ENCODE measurements at places on chromosomes 1 and 21.

DNA sequence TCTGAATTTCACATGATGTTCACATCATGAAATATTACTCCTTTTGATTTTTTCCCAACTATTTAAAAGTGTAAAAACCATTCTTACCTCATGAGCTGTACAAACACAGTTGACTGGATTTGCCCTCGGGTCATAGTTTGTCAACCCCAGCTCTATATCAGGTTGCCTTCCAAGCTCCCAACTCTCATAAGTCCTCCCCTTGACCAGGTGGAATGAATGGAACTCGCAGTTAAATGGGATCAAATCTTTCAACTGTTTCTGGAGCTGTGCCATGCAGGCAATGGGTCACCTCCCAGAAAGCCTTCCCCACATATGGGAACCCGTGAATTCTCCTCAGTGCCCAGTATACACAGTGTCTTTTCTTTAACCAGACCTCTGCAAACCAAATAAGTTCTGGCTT, 169.8 kb upstream of the FOXD3 start:
- no peak for DNase-seq

- DNase-seq, result peak; percentile 25
These were observed 12.4 kb downstream of the KLHDC8A start for GRCh38 chr1:205344066-205344928.

GRCh38 chr1:21048462-21048861, 128.2 kb downstream of the EIF4G3 start:
- no peak for DNase-seq

DNA sequence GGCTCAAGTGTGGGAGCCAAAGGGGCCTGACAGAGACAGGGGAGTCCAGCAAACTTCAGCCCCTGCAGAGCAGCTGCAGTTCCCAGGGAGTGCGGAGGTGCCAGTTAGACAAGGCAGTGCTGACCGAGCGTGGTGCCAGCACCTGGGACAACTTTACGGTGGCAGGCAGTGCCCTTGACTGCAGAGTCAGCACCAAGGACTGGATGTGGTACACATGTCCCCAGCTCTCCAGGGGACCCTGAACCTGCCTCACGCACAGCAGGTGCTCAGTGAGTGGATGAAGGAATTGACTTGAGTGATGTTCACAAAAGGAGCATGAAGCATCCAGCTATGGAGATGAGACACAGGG, 296.5 kb downstream of the SIPA1L2 start:
- DNase-seq, result no peak

GRCh38 chr1:49036700-49037099, 260.0 kb upstream of the BEND5 start:
- no peak for DNase-seq

DNA sequence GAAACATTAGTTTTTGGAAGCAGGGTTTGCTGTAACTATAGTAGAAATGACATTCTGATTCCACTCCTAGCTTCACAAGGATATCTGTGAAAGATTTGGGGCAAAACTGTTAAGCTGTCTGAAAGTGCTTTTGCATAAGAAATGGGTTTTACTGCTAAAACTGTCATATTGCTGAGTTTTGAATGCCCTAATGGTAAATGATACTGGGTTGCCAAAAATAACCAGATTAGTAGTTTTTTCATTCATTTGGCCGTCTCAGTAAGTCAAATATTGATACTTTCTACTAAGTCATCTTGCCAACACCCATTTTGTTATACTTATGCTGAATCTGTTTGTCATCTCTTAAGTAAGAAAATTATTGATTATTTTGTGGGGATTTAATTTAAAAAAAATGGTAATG, 399 bp upstream of the PTPRC start:
- no peak for DNase-seq

GRCh38 chr21:31383770-31384169, 39.7 kb upstream of the TIAM1 start:
- no peak for DNase-seq

- DNase-seq, result no peak
These were observed 25.3 kb downstream of the F13B start for GRCh38 chr1:197041486-197042353.

- no peak for DNase-seq
These were observed 6.6 kb upstream of the PRPF38B start for GRCh38 chr1:108685529-108685928.

- DNase-seq, result no peak
These were observed 42.1 kb upstream of the DIP2A start for GRCh38 chr21:46416551-46416950.

DNA sequence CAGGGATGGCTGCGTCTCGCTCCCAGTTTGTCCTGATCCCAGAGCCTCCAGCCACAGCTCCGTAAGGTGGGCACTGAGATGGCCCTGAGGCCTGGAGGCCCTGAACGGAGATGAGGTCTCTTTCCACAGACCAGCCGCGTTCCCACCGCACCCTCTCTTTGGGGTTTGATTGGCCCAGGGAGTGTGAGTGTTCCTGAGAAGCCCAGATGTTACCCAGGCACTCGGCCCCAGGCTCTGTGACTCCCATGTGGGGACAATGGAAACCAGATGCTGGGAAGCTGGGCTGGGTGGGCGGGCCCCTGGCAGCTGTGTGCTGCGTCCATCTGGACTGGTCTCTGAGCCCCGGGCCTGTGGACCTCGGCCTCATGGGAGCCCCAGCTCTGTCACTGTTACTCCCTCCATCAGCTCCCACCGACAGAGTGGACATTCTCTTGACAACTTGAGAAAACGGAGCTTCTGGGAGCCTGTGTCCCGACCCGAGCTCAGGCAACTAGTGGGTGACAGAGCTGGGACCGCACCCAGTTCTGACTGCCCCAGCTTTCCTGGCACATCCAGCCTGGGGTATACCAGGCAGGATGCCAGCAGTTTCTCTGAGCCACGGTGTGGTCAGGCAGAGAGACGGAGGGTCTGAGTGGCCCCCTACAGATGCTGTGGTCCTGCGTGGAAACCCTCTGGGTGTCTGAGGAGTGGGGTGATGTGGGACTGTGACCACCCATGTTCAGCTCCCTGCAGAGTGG, 9.8 kb upstream of the COL6A1 start:
- DNase-seq, result no peak

GRCh38 chr1:44848456-44849181, 5.6 kb upstream of the PTCH2 start:
- no peak for DNase-seq

- no peak for DNase-seq
These were observed 34.9 kb downstream of the SIPA1L2 start for GRCh38 chr1:232594768-232595698.

- DNase-seq, result no peak
These were observed 29.9 kb upstream of the CXADR start for GRCh38 chr21:17482928-17483327.

DNA sequence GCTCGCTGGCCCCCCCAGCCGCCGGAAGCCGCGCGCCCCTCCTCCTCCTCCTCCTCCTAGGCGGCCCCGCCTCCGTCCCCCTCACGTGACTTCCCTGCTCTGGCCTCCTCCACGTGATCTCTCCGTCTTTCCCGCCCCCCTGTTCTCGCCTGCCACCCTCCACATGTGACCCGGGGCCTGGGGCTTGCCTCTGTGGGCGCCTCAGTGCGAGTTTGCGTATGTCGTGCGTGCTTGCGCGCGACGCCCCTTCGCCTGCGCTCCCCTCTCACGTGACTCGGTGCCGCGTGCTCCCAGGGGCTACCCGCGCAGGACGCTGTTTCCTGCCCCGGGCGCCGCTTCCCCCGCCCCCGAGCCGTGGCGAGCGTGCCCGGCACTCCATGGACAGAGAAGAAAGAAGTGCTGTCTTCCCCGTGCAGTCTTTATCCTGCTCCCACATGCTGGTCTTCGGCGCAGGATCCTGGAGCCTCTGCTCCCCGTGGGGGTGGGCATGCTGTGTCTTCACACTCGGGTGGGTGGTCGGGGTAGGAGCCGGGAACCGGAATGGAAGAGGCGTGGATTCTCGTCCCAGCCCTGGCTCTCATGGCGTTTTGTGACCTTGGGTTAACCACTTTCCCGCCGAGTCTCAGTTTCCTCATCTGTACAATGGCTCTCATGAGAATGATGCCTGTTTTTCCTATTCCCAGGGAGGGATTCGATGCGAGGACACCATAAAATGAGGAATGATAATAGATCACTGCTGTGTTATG, 431 bp upstream of the UBE2Q1 start:
- DNase-seq, result peak; percentile 99

DNA sequence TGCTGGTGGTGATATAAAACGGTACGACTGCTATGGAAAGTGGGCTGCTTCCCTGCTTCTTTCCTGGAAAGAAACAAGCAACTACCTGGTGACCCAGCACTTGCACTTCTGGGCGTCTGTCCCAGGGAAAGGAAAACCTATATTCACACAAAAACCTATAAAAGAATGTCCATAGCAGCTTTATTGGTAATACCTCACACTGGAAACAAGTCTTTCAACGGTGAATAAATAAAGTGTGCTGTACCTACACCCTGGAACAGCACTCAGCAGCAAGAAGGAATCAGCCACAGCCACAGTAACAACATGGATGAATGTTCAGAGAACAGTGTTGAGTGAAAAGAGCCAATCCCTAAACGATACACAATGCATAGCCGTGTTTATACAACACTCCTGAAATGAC, 19.9 kb downstream of the SLC19A1 start:
- DNase-seq, result no peak

- no peak for DNase-seq
These were observed 13.6 kb downstream of the EVA1C start for GRCh38 chr21:32426066-32426465.

DNA sequence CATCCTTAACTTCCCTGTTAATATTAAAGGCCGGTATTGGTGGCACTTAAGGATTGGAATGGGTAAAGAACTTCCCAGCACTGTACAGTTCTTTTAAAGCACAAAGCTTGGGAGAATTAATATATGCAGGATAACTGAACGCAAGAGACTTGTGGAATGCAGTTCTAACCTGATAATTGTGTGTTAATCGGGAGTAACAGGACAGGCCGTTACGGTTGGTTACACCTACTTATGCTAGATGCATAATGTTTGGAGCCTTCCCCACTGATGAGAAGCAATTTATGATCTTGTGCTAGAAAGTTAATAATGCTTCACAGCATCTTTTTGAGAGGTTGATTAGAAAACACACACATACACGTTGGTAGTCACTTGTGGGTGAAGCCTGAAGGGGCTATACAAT, 7.0 kb downstream of the CHTOP start:
- DNase-seq, result no peak

DNA sequence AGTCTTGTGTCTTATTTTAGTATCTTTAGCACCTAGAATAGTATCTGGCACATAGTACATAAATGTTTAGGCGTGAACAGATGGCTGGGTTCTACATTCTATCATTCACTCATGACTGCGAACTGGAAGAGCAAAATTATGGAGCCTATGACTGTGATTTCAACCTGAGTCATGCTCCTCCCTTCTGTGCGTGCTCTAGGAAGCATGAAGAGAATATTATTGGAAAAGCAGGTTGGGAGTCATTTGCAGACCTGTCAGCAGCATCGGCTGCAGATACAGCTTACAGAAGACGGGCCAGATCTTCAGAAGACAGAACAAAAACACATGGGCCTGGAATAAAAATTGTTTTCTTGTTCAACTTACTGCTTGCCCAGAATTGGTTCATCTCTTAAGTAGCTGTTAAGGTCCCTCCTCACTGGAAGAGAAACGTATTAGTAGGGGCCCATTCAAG, 344.0 kb upstream of the USP24 start:
- DNase-seq, result no peak

DNA sequence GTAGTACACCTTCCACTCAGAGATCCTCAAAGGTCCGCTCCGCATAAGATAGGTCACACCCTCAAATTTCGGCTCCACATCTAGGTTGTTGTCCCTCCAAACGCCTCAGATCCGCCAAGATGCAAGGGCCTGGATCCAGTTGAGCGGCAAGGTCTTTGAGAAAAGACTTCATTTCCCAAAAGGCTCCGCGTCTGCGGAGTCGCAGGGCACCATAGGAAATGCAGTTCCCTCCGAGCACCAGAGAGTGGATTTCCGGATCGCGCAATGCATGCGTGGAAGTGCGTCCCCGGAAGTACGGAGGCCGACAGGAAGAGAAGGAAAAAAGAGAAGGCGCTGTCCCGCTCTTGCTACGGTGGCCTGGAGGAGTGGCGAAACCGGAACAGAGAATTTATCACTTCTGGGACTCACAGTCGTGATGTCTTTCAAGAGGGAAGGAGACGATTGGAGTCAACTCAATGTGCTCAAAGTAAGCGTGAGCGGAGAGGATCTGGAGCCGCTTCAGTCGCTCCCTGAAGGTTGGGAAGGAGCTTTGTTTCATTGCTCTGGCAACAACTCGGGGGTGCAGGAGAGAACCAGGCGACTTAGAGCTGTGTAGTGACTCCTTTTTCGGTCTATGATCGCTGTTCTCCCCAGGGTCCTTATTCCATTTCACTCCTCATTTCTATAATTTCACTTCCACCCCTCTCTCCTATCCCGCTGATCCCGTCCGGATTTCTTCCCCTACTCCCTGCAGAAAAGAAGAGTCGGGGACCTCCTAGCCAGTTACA, at the start of the genes LYSMD1 and SCNM1:
Gene LYSMD1, minus strand, starts transcription at position 165 of the 767 bp plus-strand sequence. CDS start 644 bp downstream, outside the sequence.
Gene SCNM1, plus strand, starts transcription at position 407 of the 767 bp plus-strand sequence. Its CDS starts 9 bp downstream, at position 416.
- peak; percentile 99 for DNase-seq

- no peak for DNase-seq
These were observed 38.4 kb upstream of the CDC42BPA start for GRCh38 chr1:227356620-227357146.

DNA sequence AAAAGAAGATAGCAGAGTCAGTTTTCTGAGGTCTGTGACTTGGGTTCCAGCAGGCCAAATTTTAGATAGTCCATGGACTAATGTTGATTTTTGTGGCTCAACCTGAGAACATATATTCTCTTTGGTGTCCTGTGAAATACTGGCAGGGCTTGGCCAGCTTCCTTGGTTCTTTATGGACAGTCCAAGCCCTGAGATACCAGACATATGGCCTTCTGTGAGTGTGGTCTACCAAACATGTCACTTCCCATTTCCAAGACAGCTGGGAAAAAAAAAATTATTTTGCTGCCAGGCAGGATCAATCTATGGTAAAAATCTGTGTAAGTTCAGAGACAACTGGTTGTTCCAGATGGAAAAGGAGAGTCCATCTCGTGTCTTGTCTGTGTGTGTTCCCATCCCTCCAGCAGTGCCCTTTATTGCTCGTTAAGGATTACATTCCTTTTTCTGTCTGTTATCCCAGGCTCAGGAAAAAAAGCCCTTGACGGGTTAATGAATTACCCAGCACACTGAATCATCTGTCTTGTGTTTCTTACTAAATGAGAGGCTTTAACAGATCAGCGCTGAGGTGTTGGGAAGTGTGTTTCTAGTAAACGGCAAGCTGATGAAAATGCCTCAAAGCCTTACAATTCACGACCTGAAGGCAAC, 33.4 kb upstream of the XPR1 start:
- DNase-seq, result no peak

DNA sequence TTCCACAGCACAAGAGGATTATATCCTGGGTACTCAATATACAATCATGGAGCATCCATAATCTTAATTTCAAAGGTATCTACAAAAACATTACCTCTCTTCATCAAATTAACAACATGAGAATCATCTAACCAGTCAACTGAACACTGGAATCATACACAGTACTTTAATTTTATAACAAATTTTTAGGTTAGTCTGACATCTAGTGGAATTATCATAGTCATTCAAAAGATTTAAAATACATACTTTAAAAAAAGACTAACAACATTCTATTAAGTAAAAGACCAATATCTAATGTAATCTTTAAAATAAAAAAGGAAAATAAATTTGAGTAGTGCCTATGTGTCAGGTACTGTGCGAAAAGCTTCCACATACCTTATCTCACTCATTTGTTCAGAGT, 16.8 kb upstream of the SH3GLB1 start:
- DNase-seq, result no peak

GRCh38 chr1:67175530-67176087, 9.4 kb downstream of the IL23R start:
- no peak for DNase-seq
